Amniotic stem cell (primary cell): ENCODE measurements at places on chromosomes 3 and 15.

DNA sequence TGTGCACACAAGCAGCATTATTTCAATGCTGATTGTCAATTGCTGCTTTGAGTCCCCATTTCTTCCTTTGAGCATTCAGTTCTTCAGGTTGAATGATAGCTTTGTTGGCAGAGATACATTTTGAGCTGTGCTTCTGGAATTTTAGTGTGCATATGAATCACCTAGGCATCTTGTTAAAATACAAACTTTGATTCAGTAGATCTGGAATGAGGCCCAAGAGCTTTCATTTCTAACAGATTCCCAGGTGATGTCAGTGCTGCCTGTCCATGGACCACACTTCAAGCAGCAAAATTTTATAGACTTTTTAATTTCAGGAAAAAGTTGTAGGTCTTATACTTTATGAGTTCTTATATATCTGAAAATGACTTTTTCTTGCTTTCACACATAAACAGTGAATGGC is 131.1 kb downstream of the ADAMTSL3 start:
- DNase-seq, result no peak

- no peak for DNase-seq
These were observed 74.7 kb downstream of the SPATA16 start for GRCh38 chr3:173066044-173067004.

- peak; percentile 84 for DNase-seq
These were observed 353.3 kb downstream of the LPP start for GRCh38 chr3:188507244-188507720.

DNA sequence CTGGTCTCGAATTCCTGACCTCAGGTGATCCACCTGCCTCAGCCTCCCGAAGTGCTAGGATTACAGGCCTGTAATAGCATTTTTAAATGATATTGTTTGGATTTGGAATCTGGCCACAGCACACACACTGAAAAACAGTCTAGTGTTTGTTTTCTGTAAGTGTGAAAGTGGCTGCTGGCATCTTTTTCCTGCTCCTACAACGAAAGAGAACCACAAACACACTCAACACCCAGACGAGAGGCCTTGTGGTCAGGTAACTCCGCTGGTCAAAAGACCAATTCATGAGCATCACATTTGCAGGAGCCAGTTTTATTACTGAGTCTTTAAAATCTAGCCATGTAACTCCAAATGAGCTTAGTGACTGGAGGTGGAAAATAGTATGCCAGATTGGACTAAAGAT is 50.2 kb downstream of the IMPG2 start:
- DNase-seq, result no peak

GRCh38 chr3:95586754-95587153 is 1227.6 kb upstream of the EPHA6 start:
- no peak for DNase-seq

DNA sequence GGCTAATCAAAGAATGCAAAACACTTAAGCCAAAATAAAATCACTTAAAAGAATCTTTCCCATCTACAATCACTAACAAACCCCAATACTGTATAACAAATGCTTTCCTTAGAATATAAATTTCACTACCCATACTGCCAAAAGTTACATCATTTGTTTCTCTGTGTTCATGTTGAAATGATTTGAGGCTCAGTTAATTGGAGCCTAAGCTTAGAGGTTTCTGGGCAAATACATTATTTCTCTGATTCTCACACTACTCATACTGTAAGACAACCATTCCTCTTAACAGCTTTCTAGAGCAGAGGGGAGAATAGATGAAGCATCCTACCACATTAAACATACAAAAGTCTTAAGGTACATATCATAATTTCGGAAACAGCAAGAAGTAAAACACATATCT is 2.1 kb downstream of the RIOX2 start:
- no peak for DNase-seq

- DNase-seq, result peak; percentile 89
These were observed at the start of gene AMOTL2 for GRCh38 chr3:134374105-134374790. AMOTL2 (minus strand) TSS chr3:134374447; CDS start chr3:134371433, 3,014 bp downstream.

DNA sequence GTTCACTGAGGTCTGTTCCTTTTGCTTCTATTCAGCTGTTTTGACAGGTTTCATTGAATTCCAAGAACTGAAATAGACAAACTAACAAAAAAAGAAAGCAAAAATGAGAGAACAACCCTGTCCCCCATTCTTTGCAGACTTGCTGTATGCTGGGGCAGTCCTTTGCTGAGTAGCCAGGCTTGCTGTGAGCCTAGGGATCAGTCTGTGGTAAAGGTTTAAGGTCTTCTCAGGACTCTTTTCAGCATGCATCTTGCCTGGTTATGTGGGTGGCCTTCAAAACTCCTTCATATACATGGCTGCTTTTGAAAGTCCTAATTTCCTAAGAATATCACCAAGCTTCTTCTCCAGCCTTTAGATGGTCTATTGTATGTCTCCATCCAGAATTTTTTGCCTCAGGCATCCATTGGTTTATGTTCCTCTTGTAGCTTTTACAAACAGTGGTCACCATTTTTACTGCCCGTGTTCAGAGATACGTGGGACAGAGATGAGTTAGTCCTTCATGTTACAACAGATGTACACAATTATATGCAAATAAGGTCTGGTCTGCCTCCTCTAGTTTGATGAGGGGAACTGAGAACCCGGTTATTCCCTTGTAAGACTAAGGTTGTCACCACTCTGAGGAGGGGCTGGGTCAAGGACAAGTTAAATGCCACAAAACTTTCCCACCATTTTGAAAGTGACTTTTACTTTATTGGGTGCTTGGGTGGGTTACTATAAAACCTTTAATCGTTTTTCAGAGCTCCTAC is 41.4 kb downstream of the SACM1L start:
- no peak for DNase-seq
